Upper lobe of right lung (tissue), 1 donor: ENCODE measurements at places on chromosomes 1 and 21.

GRCh38 chr1:160081261-160081936 lies at the start of gene KCNJ9:
Gene KCNJ9, plus strand, starts transcription at chr1:160081538. Its CDS starts 2,493 bp downstream, at chr1:160084031.
- DNase-seq = peak; percentile 52
- H3K36me3 ChIP-seq = no peaks in the 10 kb centered on the region
- H3K4me3 ChIP-seq = no peak within 1 kb of the TSS
- peaks cover 63% of the 10 kb centered on the region for H3K27me3 ChIP-seq
- H3K27ac ChIP-seq = no peak within 1 kb of the TSS
- no peaks in the 10 kb centered on the region for H3K4me1 ChIP-seq

DNA sequence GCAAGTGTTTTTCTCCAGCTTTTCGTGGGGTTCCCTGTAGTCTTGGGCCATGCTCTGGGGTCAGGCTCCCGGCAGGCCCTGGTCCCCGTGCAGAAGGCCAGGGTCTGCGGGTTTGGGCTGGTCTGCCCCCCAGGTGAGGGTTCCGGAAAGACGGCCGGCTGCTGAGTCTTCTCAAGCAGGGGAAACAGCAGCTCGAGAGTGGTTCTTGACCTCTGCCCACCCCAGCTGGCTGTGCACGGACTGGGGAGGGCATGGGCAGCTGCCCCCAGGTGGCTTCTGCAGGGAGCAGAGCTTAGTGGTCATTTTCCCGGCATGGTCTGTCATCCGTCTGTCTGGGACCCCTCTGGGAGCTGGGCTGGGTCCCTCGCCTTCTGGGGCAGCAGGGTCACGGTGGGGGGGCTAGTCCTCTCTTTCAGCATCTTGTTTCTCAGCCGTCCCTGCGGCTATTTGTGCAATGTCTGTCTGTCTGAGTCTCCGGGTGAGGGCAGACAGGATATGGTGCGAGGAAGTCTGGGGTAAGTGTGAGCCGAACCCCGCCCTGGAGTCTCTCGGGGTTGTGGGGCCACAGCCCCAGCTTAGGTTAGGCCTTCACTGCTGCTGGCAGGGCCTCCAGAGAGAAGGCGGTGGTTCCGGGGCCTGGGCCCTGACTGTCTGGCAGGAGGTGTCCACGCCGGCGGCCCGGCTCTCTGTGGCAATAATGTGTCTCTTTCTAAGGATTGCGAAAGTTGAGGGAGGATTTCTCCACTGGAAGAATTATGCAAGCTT lies 6.1 kb downstream of the SKI start:
- DNase-seq = peak; percentile 97
- no peaks in the 10 kb centered on the region for H3K27me3 ChIP-seq
- no peaks in the 10 kb centered on the region for H3K36me3 ChIP-seq
- peak overlapping the region; percentile 87 for H3K27ac ChIP-seq
- peaks cover 74% of the 10 kb centered on the region for H3K4me1 ChIP-seq
- H3K4me3 ChIP-seq = peak overlapping the region; percentile 80

DNA sequence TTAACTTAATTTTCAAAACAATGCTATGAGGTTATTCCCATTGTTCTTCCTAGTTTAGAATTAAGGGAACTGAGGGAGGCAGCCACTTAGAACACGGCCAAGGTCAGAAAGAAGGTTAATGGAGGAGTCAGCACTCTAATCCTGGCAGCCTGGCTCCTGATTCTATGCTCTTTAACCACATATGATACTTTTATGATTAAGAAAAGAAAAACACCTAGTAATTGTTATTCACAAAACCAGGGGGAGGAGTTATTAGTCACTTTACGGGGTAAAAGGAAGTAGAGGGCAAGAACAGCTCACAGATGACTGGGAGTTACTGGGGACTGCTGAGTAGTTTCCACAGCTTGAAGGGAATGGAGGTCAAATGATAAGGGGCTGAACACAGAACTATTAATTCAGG lies 38.6 kb downstream of the GADD45A start:
- H3K36me3 ChIP-seq = no peaks in the 10 kb centered on the region
- no peak for DNase-seq
- H3K27ac ChIP-seq = no peak overlapping the region
- no peaks in the 10 kb centered on the region for H3K27me3 ChIP-seq
- no peak overlapping the region for H3K4me3 ChIP-seq
- H3K4me1 ChIP-seq = peaks cover 45% of the 10 kb centered on the region

- no peak for DNase-seq
- peaks cover 14% of the 10 kb centered on the region for H3K4me1 ChIP-seq
- H3K27ac ChIP-seq = peak overlapping the region; percentile 40
These were observed 712 bp downstream of the RAB13 start for GRCh38 chr1:153985341-153985912.
